Activated T-helper 1 cell treated with anti-CD3 and anti-CD28 coated beads, Interleukin-12 subunit alpha, Interleukin-12 subunit beta, Interleukin-2, Interleukin-4 antibody, amounts not matched to agents 30 ng/mL and 10 ng/mL and 1 ng/mL, durations not matched to agents 14 hours and 24 hours and 36 hours (primary cell): ENCODE measurements at places on chromosomes 4 and X.
A peak's percentile ranks its signal among the peaks of the same experiment; 100 is the strongest.

DNA sequence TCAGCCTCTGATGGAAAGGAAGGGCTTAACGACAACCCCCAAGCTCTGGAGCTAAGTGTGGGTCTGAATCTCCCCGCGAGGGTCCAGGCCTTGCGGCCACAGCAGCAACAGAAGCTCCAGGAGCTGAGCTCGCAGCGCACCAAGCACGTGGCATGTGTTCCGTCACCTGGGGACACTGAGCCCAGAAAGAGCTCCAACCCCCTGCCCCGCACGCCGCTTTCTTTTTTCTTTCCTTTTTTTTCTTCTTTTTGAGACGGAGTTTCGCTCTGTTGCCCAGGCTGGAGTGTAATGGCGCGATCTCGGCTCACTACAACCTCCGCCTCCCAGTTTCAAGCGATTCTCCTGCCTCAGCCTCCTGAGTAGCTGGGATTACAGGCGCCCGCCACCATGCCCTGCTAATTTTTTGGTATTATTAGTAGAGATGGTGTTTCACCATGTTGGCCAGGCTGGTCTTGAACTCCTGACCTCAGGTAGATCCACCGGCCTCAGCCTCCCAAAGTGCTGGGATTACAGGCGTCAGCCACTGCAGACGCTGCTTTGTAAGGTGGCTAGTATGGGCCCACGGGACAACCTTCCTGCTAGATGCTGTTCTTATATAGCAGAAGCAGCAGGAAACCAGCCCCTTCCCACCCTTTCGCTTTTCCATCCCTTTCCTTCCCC, 685 bp upstream of the TNIP2 start:
- no peak for DNase-seq

- peak; percentile 47 for DNase-seq
Measured at GRCh38 chr4:37685823-37686372, 278 bp downstream of the RELL1 start.

DNA sequence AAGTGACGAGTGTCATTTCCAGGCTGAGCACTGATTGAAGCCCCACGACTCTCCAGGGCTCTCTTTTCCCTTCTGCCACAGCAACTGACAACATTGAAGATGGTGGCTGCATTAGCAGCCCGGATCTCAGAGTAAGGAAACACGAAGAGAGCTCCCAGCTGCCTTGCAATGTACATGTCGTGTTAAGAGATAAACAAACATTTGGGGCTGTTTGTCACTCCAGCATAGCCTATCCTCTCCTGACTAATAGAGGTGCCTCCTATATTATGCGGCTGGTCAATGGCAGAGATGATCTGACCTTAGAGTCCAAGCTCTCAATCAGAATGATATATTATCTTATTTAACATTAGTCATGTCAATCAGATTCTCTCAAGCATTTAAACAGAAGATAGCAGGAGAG, 38.6 kb downstream of the ATXN3L start:
- no peak for DNase-seq

GRCh38 chrX:101484135-101484534, 1.1 kb upstream of the ARMCX4 start:
- DNase-seq, result no peak

DNA sequence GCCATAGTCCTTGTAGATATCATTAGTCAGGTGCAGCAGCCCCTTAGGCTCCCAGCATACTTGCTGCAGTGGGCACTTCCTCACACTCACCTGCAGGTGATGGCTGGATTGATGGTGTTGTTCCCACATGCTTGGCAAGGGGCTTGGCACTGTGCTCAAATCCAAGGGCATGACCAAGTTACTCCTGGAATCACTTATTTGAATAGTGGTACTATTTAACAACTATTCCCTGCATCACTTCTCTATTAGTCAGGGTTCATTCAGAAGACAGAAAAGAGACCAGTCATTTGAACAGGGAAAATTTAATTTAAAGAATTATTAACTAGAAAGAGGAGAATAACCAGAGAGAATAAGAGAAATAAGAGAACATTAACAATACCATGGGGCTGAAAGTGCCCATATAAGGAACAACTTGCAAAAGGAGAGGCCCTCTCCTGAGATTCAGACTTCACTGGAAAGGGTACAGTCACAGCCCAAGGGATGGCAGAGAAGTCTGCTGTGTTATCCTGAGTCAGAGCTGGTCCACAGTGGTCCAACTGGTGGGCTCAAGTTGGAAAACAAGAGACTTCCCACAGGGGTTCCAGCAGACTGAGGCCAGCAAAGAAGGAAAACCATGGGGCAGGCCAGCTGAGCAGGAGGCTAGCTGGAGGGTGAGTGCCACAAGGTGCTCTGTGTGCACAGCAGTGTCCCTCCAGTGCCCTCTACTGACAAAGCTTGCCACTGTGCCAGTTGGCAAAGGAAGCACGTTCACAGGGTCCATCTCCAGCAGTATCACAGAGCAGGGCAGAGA, 9.8 kb downstream of the SPP1 start:
- DNase-seq, result no peak

DNA sequence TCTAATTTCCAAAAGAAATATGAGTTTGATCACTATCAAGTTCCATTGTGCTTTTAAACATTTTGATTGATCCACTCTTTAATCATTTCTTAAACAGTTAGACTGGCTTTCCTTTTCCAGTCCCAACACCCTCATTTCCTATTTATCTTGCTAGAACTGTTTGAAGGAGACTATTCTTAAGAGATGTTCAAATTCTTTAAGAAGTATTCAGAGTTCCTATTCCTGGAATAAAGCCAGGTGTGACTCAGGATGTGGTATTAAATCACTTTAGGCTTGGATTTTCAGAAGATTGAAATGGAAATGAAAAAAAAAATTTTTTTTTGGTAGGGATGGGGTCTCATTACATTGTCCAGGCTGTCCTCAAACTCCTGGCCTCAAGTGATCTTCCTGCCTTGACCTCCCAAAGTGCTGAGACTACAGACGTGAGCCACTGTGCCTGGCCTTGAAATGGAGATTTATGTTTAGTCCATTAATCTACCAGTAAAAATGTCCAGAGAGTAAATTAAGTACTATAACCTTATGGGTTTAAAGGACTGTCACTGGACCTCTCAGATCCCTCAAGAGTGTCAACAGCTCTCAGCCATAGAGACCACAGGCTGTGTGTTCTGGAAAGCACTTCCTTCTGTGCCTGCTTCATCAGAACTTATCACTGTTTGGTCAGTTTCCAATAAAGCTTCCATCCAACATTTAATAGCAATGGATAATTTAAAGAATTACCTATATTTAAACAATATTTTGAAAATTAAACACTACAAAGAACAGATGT, 90.7 kb downstream of the CDS1 start:
- no peak for DNase-seq

DNA sequence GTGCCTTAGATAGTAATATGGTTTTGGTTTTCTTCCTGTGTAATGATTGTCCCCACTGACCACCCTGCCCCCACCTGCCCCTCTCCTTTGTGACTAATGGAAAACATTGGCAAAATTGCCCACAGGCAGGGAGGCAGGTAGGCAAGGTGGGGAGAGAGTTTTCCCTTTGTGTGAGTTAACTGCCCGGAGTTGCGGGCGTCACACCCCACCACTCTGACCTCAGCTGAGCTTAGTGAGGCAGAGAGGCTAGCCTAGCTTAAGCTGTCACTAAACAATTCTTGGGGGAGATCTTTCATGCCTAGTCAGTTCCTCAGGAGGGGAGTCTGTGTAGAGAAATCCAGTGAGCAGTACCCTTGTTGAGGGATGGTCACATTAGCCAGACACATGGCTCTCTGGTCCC, 245.3 kb downstream of the BCOR start:
- DNase-seq, result no peak

- no peak for DNase-seq
Measured at GRCh38 chr4:95129821-95130311, 372.1 kb downstream of the BMPR1B start.

DNA sequence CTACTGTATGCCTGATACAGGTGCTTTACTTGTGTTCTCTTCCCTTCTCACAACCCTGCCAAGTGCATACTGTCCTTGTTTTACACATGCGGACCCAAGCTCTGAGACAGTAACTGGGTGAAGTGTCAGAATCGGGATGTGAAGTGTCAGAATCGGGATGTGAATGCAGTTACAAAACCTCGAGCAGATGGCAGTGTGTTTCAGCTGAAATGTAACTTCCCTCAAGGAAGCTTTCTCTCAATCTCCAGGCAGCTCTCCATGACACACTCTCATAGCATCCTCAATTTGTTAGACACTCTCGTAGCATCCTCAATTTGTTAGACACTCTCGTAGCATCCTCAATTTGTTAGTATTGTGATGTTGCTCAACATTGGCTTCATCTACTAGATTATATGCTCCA, 1.1 kb upstream of the HPSE start:
- no peak for DNase-seq

GRCh38 chr4:181078196-181078595, 1165.0 kb upstream of the TENM3 start:
- DNase-seq, result no peak

DNA sequence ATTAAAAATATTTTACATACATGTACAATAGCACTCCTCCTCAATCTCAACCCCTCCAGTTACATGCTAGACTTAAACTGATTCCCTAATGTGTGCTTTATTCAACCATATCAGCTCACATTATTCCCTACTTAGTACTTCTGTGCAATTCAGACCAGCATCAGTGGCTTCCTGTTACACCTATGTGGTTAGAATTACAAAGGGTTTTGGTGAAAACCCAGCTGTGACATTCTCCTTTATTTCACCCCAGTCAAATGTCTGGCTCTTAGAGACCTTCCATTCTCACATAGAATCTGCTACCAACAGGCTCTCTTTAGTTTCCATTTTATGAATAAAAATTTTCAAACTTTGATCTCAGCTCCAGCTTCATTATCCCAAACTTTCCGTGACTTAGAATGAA, 85.2 kb upstream of the SLC7A11 start:
- no peak for DNase-seq

DNA sequence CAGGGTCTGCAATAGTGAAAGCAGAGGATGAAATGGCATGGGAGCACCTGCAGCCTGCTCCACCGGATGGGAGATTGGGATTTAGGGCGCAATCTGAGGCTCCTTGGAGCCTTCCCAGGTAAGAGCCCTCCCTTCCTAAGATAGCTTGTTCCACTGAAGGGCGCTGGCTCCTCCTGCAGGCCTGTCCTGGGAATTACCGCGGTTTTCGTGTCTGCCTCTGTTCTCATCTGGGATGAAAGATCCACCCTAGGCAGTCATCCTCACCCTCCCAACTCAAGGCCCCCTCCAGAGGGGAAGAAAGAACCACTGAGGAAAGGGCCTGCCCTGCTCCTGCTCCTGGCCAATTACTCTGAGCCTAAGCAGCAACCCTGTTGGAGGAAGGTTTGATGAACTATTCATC, 547.5 kb downstream of the SMARCA1 start:
- no peak for DNase-seq

GRCh38 chrX:97308171-97308570, 424.5 kb downstream of the RPA4 start:
- DNase-seq, result no peak

- no peak for DNase-seq
Measured at GRCh38 chr4:40940756-40941155, 191.0 kb downstream of the NSUN7 start.

- DNase-seq, result no peak
Measured at GRCh38 chr4:109156356-109156755, 146.1 kb downstream of the COL25A1 start.

- DNase-seq, result peak; percentile 59
Measured at GRCh38 chrX:12984603-12985319, 9.9 kb downstream of the TMSB4X start.

DNA sequence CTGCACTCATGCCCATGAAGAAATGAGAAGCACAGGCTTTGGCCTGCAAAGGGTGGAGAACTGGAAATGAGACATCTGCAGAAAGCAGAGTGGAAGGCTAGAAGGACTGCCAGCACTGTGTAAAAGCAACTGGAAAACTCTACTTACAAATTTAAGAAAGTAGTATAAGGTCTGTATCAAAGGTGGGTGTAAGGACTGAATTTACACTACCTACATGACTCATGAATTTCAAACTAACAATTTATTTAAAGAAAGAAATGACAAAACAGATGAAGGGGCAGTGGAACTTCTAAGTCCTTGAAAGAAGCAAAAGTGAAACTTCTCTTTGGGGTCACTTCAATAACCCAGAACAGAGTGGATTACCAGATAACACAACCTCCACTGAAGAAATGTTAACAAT, 71.2 kb downstream of the SLC10A7 start:
- DNase-seq, result no peak

GRCh38 chr4:80026100-80026499, 46.9 kb downstream of the ANTXR2 start:
- DNase-seq, result no peak

DNA sequence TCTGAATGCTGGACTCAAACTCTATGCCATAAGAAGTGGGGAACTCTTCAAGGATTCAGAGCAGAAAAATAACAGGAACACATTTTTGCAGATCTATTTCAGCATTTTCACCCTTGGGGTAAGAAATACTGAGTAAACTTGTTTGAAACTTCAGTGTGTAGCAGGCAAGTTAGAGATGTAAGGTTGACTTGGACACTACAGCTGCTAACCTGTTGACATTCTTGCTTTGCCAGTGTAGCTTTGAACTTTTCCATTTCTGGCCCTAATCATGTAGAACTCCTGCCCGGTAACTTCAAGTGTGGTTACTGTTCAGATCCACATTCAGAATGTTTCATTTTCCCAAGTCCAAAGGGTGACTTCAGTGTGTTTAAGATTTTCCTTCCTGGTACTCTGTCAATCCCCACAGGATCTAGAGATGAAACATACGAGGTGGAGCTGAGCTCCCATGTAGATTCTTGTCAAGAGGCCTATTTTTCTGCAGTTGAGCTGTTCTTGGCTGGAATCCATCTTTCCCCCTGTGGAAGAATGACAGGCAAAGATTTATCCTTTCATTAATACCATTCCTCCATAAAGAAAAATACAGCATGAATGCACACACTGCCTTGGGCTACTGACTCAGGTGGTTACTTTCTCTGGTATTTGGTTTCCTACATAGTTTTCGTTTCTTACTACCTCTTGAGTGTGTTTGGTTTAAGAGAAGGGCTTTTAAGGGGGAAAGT, 34.1 kb downstream of the FHDC1 start:
- no peak for DNase-seq

DNA sequence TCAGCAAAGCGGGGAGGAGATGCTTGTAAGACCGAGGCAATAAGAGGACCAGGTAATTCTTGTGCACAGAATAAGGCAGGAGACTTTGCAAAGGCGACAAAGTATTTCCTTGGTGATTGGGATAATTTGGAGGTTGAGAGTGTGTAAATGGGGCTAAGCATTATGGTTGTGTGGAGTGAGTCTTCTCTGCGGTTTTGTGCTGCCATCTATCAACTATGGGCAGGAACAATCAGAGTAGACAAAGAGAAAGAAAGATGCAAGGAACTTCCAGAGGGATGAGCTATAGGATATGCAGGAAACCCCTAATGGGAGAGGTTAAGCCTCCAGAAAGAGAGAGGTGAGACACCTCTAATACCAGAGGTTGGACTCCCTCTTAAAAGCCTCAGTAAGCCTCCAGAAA, 339.8 kb downstream of the PAPSS1 start:
- no peak for DNase-seq
